ENCODE measurements at places on chromosomes 11 and 22.

DNA sequence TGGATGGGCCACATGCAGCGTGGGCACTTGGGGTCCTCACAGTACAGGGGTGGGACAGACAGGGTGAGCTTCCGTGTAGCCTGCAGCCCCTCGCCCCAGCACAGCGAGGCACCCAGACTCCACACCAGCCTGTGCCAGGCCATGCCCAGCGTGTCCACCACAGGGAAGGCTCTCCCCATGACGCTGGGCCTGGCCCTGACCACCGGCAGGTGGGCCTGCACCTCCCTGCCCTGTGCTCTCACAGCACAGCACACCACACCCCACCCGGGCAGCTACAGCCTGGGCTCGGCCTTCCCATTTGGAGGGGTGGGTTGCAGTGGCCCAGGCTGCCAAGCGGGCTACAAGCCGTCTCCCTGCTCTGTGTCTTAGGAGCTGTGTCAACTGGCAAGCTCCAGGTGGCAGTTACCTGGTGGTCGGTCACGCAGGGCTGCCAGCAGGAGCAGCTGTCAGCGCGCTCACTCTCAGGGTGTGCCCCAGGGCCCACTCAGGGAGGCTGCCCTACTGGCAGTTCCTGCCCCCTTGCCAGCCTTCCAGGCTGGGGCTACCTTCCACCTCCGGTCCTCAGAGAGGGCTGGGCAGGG, 4.6 kb downstream of the MOB2 start:
- DNase-seq: no peak

- no peak for DNase-seq
These were observed 38.8 kb downstream of the MICAL3 start for GRCh38 chr22:17985606-17986005.

- DNase-seq: peak; percentile 31
These were observed 25.5 kb upstream of the GNB1L start for GRCh38 chr22:19879992-19880785.

DNA sequence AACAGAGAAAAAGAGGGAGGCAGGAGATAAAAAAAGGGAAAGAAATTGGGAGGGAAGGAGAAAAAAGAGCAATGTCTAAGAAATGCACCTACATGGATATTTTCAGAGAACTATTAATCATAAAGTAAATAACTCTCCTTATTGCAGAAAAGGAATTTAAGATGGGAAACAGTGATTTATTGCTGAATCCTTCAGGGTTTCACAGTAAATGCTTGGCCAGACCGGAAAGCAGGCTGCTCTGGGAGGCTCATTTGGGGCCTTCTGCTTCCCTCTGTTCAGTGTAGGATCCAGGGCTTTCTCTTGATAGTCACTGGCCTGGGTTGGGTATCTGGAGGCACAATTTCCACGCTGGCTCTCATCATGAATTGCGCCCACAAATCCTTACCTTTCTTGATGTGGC, 324.3 kb upstream of the SORL1-AS1 start:
- DNase-seq: no peak

GRCh38 chr11:45141171-45141570, 5.3 kb upstream of the PRDM11 start:
- DNase-seq: no peak

GRCh38 chr11:68460741-68461574, at the start of gene PPP6R3:
Gene PPP6R3, plus strand, starts transcription at chr11:68460752. Its CDS starts 76,913 bp downstream, at chr11:68537665.
- peak; percentile 75 for DNase-seq

- no peak for DNase-seq
These were observed 102.2 kb downstream of the FAM168A start for GRCh38 chr11:73495731-73496130.

- no peak for DNase-seq
These were observed at the start of gene GP1BB for GRCh38 chr22:19723232-19723982. Gene GP1BB, plus strand, starts transcription at chr22:19723539. Its CDS starts 31 bp downstream, at chr22:19723570.

- DNase-seq: no peak
These were observed 115.4 kb downstream of the ZBTB16 start for GRCh38 chr11:114174712-114175495.

DNA sequence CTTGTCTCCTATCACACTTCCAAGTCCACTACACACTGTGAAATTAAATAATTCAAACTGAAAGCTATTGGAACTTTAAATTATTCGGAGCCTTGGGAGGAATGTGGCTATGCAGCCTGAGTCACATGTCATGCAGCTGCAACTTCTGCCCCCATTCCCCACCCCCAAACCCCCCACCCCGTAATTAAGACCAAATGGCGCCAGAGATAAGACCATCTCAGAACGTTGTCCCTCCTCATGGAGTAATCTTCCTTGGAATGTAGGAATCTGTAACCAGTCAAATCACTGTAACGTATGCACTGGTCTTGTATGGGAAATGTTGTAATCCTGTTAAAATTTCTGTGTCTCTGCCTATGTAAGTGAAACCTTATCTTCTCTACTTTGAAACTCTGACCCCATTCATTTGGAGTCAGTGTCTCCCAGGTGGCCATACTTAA, 37.0 kb downstream of the GAB2 start:
- peak; percentile 80 for DNase-seq

DNA sequence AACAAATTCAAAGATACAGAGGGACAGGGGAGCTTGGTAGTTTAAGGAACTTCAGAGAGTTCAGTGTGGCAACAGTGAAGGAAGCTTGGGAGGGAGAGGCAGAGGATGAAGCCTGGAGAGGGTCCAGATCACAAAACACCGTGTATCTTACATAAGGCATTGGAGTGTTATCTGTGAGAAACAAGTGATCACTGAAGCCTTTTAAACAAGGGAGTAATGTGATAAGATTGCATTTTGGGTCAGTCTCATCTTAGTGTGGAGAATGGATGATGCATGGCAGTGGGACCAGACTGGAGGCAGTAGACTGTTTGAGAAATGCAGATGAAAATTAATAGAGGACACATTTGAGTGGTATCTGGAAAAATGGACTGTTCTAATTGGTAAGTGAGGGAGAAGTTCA, 79.4 kb downstream of the EXT2 start:
- no peak for DNase-seq

All from Caco-2 (cell line).